ENCODE measurements at places on chromosomes 11 and 22. TPM values are rescaled to one million over a fixed set of nuclear protein-coding genes. Genes with fewer than 3 reads are reported as not detected.

The SMTNL1 gene
- not detected for total RNA-seq

The C11orf42 gene
- not detected for total RNA-seq

The C11orf54 gene
- 20.6 TPM for total RNA-seq

The TYMP gene
- 94.5 TPM for total RNA-seq

The SYNGR1 gene
- total RNA-seq: 27.1 TPM

The MEI1 gene
- 52.1 TPM for total RNA-seq

The MCAT gene
- 8.1 TPM for total RNA-seq

The MPPED1 gene
- not detected for total RNA-seq

The KIF18A gene
- 21.6 TPM for total RNA-seq

The CCDC73 gene
- 0.14 TPM for total RNA-seq

The HEPN1 gene
- not detected for total RNA-seq

The TRIM29 gene
- total RNA-seq: not detected

The KRTAP5-9 gene
- not detected for total RNA-seq

The GAS2L1 gene
- 9.3 TPM for total RNA-seq

DNA sequence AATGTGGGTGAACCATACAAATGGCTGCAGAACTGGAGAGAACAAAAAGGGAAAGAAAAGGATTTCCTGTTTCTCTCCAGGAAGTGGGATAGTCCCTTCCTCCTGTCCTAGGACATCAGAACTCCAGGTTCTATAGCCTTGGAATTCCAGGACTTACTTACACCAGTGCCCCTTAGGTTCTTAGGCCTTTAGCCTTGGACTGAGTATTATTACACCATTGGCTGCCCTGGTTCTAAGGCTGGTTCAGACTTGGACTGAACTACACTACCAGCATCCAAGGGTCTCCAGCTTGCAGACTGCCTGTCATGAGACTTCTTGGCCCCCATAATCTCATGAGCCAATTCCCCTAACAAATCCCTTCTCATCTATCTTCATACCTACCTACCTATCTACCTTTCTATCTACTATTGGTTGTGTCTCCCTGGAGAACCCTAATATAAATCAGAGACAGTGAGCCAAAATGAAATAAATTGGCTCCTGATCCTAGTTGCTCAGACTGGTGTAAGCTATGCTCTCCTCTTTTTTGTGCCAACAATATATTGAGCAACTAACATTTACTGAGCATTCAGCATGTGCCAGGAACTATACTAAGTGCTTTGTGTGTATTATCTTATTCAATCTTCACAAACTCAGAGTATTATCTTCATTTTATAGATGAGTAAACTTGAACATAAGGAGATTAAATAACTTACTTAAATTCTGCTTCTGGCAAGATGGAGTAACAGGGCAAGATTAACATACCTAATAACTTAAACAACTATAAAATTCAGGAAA lies 303.7 kb downstream of the TTC28 start:
- H3K27me3 ChIP-seq: no peaks in the 10 kb centered on the region
- H3K4me1 ChIP-seq: peaks cover 21% of the 10 kb centered on the region

- peaks cover 31% of the 10 kb centered on the region for H3K4me1 ChIP-seq
- peaks cover 11% of the 10 kb centered on the region for H3K36me3 ChIP-seq
- H3K27ac ChIP-seq: peak overlapping the region; percentile 57
Observed at GRCh38 chr22:44460691-44461375, 37.2 kb downstream of the RTL6 start.

GRCh38 chr22:46092670-46093410 lies 57.5 kb upstream of the PPARA start:
- no peak for DNase-seq
- no peak overlapping the region for H3K27ac ChIP-seq
- no peaks in the 10 kb centered on the region for H3K36me3 ChIP-seq
- H3K4me3 ChIP-seq: no peak overlapping the region
- peaks cover 6% of the 10 kb centered on the region for H3K4me1 ChIP-seq

- peak overlapping the region; percentile 89 for H3K27ac ChIP-seq
- H3K4me1 ChIP-seq: peaks cover 21% of the 10 kb centered on the region
- H3K27me3 ChIP-seq: no peaks in the 10 kb centered on the region
- peak overlapping the region; percentile 67 for H3K4me3 ChIP-seq
- peak; percentile 69 for DNase-seq
Observed at GRCh38 chr22:40289991-40290459, 56.3 kb upstream of the ADSL start.

GRCh38 chr11:75059299-75059698 lies 37.4 kb downstream of the OR2AT4 start:
- DNase-seq: no peak
- H3K27me3 ChIP-seq: peaks cover 16% of the 10 kb centered on the region
- H3K36me3 ChIP-seq: no peaks in the 10 kb centered on the region
- no peaks in the 10 kb centered on the region for H3K4me1 ChIP-seq
- no peak overlapping the region for H3K27ac ChIP-seq

- H3K4me1 ChIP-seq: no peaks in the 10 kb centered on the region
- no peak overlapping the region for H3K4me3 ChIP-seq
- H3K27me3 ChIP-seq: no peaks in the 10 kb centered on the region
- no peaks in the 10 kb centered on the region for H3K36me3 ChIP-seq
- no peak for DNase-seq
- no peak overlapping the region for H3K27ac ChIP-seq
Observed at GRCh38 chr11:31001427-31001826, 368.1 kb downstream of the DCDC1 start.

- no peak for DNase-seq
- peaks cover 3% of the 10 kb centered on the region for H3K36me3 ChIP-seq
- no peak overlapping the region for H3K27ac ChIP-seq
- H3K4me3 ChIP-seq: no peak overlapping the region
- H3K27me3 ChIP-seq: peaks cover 13% of the 10 kb centered on the region
- peaks cover 5% of the 10 kb centered on the region for H3K4me1 ChIP-seq
Observed at GRCh38 chr11:95723361-95723942, 66.1 kb downstream of the FAM76B start.

DNA sequence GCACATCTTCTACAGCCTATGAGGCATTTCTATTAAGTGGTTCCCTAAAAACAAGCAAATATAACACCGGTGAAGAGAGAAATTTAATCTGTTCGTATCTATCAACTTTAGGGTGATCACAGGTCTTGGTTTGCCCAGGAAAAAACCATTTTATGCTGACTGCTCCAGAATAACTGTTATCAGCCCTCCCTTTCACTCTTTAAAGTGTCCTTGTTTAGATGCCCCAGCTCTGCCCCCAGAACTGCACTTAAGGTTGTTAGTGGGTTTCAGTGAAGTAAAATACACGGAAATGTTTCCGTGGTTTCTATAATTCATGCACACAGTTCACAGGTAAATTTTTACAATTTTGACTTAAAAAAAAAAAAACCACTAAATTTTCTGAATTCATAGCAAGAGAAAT lies 70.0 kb downstream of the NARS2 start:
- H3K4me1 ChIP-seq: peaks cover 23% of the 10 kb centered on the region
- H3K36me3 ChIP-seq: peaks cover 18% of the 10 kb centered on the region
- DNase-seq: no peak
- H3K4me3 ChIP-seq: peak overlapping the region; percentile 58

- H3K4me1 ChIP-seq: peaks cover 19% of the 10 kb centered on the region
- peak within 1 kb of the TSS; percentile 87 for H3K27ac ChIP-seq
- DNase-seq: peak; percentile 94
Observed at GRCh38 chr22:43088984-43089717, at the start of gene TTLL1. TTLL1 (minus strand) TSS chr22:43089391; CDS start chr22:43075586, 13,805 bp downstream.

GRCh38 chr11:112886434-112887370 lies 74.5 kb upstream of the NCAM1 start:
- H3K4me1 ChIP-seq: peaks cover 1% of the 10 kb centered on the region
- H3K27me3 ChIP-seq: peaks cover 18% of the 10 kb centered on the region
- no peak for DNase-seq
- H3K36me3 ChIP-seq: peaks cover 2% of the 10 kb centered on the region

GRCh38 chr11:77003963-77004362 lies 30.2 kb upstream of the B3GNT6 start:
- no peaks in the 10 kb centered on the region for H3K27me3 ChIP-seq
- H3K4me1 ChIP-seq: no peaks in the 10 kb centered on the region
- no peak overlapping the region for H3K4me3 ChIP-seq
- no peak overlapping the region for H3K27ac ChIP-seq
- no peak for DNase-seq
- H3K36me3 ChIP-seq: peaks cover 13% of the 10 kb centered on the region

DNA sequence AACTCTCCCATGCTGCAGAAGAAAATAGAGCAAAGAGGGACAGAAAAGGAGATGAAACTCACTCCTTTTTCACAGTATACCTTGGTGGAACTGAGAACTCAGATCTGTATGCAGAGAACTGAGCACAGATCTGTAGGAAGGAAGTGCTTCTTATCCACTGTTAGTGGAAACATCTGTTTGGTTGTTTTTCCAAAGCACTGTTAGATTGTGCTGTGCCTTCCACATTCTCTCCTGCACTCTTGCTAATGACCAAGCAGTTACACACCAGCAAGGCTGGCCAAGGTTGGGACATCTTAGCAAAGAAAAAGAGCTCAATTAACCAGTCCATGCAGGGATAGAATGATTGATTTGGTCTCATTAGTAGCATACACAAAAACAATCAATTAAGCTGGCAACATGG lies 20.1 kb upstream of the SIK2 start:
- H3K27me3 ChIP-seq: peaks cover 2% of the 10 kb centered on the region
- no peaks in the 10 kb centered on the region for H3K36me3 ChIP-seq
- peaks cover 10% of the 10 kb centered on the region for H3K4me1 ChIP-seq

- H3K4me3 ChIP-seq: peak overlapping the region; percentile 99
- H3K27ac ChIP-seq: peak overlapping the region; percentile 97
- DNase-seq: peak; percentile 62
- peaks cover 25% of the 10 kb centered on the region for H3K4me1 ChIP-seq
Observed at GRCh38 chr11:103091064-103091800, 728 bp downstream of the DCUN1D5 start.

GRCh38 chr11:11958403-11959231 lies 49.8 kb downstream of the DKK3 start:
- H3K4me3 ChIP-seq: no peak overlapping the region
- H3K4me1 ChIP-seq: peaks cover 33% of the 10 kb centered on the region
- no peaks in the 10 kb centered on the region for H3K27me3 ChIP-seq
- H3K36me3 ChIP-seq: peaks cover 20% of the 10 kb centered on the region
- no peak overlapping the region for H3K27ac ChIP-seq

DNA sequence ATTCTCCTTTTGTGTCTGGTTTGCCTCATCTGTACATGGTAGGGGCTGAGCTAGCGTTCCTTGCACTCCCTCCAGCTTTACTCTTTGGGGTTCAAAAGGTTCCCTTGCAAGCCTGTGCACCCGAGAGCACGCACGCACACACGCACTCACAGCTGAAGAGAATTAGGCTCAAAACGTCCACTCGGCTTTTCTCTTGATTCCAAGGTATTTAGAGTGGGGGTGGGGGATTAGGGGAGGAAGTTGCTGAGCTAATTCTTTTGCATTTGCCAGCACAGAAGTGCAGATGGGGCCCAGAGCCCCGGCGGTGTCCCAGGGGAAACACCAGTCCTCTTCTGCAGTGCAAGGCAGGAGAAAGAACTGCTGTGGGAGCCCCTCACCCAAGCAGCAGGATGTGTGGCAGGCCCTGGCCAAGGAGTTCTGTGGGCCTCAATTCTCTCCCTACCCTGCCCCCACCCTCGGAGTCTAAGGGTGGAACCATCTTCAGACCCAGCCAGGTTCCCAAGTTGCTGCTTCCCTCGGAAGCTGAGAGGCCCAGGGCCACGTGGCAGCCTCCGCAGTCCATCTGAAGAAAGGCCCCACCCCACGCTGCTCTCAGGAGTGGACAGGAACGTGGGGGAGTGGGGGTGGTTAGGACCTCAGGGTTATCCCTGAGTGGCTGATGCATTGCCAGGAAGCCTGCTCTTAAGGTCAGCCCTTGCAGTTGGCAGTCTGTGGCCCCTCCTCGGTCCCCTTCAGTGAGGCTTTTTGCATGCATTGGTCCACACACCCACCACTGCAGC lies 3.8 kb upstream of the KCNQ1OT1 start:
- H3K27ac ChIP-seq: no peak overlapping the region
- no peak overlapping the region for H3K4me3 ChIP-seq
- no peak for DNase-seq
- peaks cover 12% of the 10 kb centered on the region for H3K4me1 ChIP-seq
- H3K36me3 ChIP-seq: peaks cover 6% of the 10 kb centered on the region
- peaks cover 4% of the 10 kb centered on the region for H3K27me3 ChIP-seq

- peaks cover 15% of the 10 kb centered on the region for H3K36me3 ChIP-seq
- no peaks in the 10 kb centered on the region for H3K27me3 ChIP-seq
- no peak overlapping the region for H3K4me3 ChIP-seq
- H3K27ac ChIP-seq: no peak overlapping the region
Observed at GRCh38 chr11:35792846-35793192, 130.2 kb downstream of the TRIM44 start.

DNA sequence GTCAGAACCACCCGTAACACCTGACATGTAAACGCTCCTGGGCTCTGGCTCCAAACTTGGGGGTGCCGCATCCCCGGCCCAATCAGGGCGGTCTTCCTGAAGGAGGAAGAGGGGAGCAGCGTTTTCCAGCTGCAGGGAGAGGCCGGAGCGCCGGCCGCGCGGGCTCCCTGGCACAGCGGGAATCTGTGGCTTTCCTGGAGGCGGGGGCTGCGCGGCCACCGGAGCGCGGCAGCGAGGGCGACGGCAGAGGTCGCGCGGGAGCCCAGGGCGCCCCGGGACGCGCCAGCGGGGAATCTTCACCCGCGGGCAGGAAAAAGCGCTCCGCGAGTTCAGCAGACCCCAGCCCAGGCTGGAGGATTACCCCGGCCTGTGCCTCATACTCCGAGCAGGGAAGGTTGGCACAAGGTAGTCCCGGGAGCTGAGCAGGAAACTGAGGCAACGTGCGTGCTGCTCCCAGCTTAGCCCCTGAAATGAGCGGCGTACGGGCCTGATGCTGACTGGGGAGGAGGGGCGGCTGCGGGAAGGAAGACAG lies 600 bp upstream of the ESAM start:
- DNase-seq: peak; percentile 64
- H3K36me3 ChIP-seq: peaks cover 2% of the 10 kb centered on the region
- peak overlapping the region; percentile 99 for H3K4me3 ChIP-seq
- peaks cover 13% of the 10 kb centered on the region for H3K4me1 ChIP-seq
- H3K27me3 ChIP-seq: peaks cover 42% of the 10 kb centered on the region
- no peak overlapping the region for H3K27ac ChIP-seq

DNA sequence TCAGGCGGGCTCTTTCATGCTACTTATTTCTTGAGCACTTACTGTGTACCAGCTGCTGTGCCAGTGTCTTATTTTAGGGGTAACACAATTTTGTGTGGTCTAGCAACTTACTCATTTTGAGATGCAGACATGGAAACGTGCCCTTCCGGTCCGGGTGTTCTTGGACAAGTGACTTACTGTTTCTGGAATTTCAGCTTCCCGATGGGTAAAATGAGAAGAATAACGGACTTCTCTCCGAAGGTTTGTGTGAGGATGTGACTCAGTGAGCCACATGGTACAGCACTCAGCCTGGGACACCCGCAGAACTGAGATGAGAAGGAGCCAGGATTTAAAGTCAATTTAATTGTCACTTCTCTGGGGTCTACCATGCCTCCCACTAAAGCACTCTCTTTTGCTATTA lies 114.5 kb upstream of the SYT13 start:
- H3K36me3 ChIP-seq: no peaks in the 10 kb centered on the region
- DNase-seq: no peak
- no peak overlapping the region for H3K27ac ChIP-seq
- no peak overlapping the region for H3K4me3 ChIP-seq
- no peaks in the 10 kb centered on the region for H3K4me1 ChIP-seq
- H3K27me3 ChIP-seq: peaks cover 2% of the 10 kb centered on the region

GRCh38 chr11:125367710-125368109 lies 128.4 kb downstream of the FEZ1 start:
- DNase-seq: no peak
- peaks cover 33% of the 10 kb centered on the region for H3K27me3 ChIP-seq
- H3K4me3 ChIP-seq: no peak overlapping the region
- peaks cover 4% of the 10 kb centered on the region for H3K4me1 ChIP-seq
